ENCODE measurements at places on chromosomes 5 and 9. TPM values are rescaled to one million over a fixed set of nuclear protein-coding genes. Genes with fewer than 3 reads are reported as not detected.

GRCh38 chr5:135208903-135209721, 175.1 kb upstream of the PITX1 start:
- no peak for DNase-seq

The GARIN3 gene
- not detected for total RNA-seq

GRCh38 chr9:84481636-84482218, 141.2 kb upstream of the SLC28A3 start:
- no peak for DNase-seq

DNA sequence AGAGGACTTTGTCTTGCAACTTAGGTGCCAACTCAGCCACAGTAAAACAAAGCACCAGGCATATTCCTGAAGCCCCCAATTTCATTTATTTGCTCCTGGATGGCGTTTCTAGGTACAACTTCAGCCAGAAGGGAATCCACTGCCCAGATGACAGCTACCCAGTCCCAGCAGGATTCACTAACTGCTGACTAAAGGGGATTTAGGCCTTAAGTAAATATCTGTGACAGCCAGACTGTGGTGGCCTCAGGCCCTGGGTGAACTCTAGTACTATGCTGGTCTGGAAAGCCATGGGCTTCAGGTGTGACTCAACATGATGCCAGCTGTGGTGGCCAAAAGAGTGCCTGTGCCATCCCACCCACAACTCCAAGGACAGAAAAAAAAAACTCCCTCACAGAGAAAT, 396.1 kb upstream of the CCNG1 start:
- no peak for DNase-seq

DNA sequence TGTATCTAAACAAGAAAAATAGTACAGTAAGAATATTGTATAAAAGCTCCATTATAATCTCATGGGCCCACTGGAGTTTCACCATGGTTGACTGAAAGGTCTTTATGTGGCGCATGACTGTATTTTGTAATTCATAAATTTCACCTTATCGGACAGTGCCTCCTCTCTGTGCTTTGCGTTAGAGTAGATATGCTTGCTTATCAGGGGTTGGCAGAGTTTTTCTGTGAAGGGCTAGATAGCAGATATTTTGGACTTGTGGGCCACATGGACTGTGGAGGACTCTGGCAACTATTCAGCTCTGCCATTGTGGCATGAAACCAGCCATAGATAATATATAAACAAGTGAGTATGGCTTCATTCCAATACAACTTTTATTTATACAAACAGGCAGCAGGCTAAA, 23.2 kb downstream of the GAPVD1 start:
- peak; percentile 12 for DNase-seq
